Vagina (tissue), 2 donors: ENCODE measurements at places on chromosomes 1 and 21.

DNA sequence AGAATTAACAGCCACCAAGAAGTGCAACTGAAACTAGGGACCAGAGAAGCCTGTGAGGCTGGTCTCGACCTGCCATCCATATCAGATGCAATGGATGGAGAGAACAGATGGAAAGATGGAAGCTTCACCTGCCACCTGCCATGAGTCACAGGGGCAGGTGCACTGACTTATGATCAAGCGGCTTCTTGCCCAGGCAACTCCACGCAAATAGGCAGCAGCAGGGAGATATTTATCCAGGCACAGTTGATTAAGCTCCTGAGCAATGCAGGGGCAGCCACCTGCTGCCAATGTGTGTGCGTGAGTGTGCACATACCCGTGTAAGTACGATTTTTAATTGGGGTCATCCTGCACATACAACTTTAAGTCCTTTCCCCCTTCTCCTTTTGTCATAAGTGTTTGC, 174.2 kb downstream of the PTPRU start:
- H3K4me1 ChIP-seq, result no peaks in the 10 kb centered on the region
- H3K27ac ChIP-seq, result no peak overlapping the region
- H3K27me3 ChIP-seq, result no peaks in the 10 kb centered on the region
- DNase-seq, result no peak
- no peaks in the 10 kb centered on the region for H3K36me3 ChIP-seq
- no peak overlapping the region for H3K4me3 ChIP-seq

GRCh38 chr1:202968895-202969295, 1.8 kb upstream of the CYB5R1 start:
- no peak overlapping the region for H3K4me3 ChIP-seq
- no peak overlapping the region for H3K27ac ChIP-seq
- no peak for DNase-seq
- peaks cover 36% of the 10 kb centered on the region for H3K4me1 ChIP-seq
- no peaks in the 10 kb centered on the region for H3K27me3 ChIP-seq

DNA sequence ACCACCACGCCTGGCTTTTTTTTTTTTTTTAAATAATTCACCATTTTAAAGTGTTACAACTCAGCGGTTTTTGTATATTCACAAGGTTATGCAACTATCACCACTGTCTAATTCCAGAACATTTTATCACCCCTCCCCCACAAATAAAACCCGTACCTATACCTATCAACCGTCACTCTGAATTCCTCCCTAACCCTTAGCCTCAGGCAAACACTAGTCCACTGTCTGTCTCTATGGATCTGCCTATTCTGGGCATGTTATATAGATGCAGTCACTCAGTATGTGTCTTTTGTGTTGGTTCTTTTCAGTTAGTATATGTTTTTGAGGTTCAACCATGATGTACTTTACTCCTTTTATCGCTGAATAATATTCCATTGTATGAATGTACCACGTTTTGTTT, 19.3 kb upstream of the GRHL3 start:
- H3K36me3 ChIP-seq, result no peaks in the 10 kb centered on the region
- no peak overlapping the region for H3K27ac ChIP-seq
- H3K4me1 ChIP-seq, result peaks cover 24% of the 10 kb centered on the region
- H3K27me3 ChIP-seq, result no peaks in the 10 kb centered on the region
- no peak for DNase-seq

- no peak overlapping the region for H3K4me3 ChIP-seq
- H3K4me1 ChIP-seq, result peaks cover 20% of the 10 kb centered on the region
- DNase-seq, result no peak
- no peaks in the 10 kb centered on the region for H3K27me3 ChIP-seq
- H3K36me3 ChIP-seq, result no peaks in the 10 kb centered on the region
These were observed 16.1 kb upstream of the FMOD start for GRCh38 chr1:203367057-203367456.

GRCh38 chr1:42319871-42320484, 15.1 kb downstream of the FOXJ3 start:
- H3K4me1 ChIP-seq, result peaks cover 76% of the 10 kb centered on the region
- H3K27me3 ChIP-seq, result no peaks in the 10 kb centered on the region
- H3K4me3 ChIP-seq, result no peak overlapping the region
- DNase-seq, result no peak

DNA sequence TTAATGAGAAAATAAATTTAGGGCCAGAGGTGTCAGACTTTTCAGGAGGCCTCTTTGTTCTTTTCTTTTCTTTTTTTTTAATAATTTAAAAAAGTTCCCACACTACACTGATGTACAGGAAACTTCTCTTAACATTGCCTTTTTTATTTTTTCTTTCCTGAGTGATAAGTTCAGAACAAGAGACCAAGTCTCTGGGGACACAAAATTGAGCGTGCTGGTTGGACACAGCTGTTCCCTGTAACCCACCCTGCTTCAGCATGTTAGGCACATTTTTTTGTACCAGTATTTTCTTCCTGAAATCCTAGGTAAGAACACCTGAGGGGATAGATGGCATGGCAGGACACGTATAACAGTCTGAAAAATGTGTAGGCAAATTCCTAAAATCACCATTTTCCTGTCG, 50.1 kb downstream of the PBX1 start:
- no peaks in the 10 kb centered on the region for H3K36me3 ChIP-seq
- H3K27ac ChIP-seq, result peak overlapping the region; percentile 51

GRCh38 chr1:72634946-72635345, 352.6 kb upstream of the NEGR1 start:
- H3K27me3 ChIP-seq, result no peaks in the 10 kb centered on the region
- no peak for DNase-seq
- no peaks in the 10 kb centered on the region for H3K4me1 ChIP-seq
- no peak overlapping the region for H3K27ac ChIP-seq
- no peak overlapping the region for H3K4me3 ChIP-seq

DNA sequence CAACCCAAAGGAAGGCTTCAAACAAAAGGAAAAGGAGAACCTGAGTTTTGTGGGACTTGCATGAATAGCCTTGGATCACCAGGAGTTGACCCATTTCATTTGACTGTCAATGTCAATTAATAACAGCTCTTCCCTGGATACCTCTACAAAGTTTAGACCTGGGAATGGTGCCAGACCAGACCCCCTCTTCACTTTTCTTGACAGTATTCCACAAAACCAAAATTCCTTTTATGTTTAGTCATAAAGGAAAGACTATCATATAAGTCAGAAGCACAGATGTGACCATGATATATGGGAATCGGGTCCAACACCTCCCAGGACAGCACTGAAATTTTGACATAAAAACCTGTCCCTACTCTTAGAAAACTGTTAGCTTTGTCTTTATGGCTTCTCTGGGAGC, 191.8 kb downstream of the LYPLAL1 start:
- peaks cover 17% of the 10 kb centered on the region for H3K4me1 ChIP-seq
- no peak overlapping the region for H3K4me3 ChIP-seq
- H3K36me3 ChIP-seq, result no peaks in the 10 kb centered on the region
- no peaks in the 10 kb centered on the region for H3K27me3 ChIP-seq

DNA sequence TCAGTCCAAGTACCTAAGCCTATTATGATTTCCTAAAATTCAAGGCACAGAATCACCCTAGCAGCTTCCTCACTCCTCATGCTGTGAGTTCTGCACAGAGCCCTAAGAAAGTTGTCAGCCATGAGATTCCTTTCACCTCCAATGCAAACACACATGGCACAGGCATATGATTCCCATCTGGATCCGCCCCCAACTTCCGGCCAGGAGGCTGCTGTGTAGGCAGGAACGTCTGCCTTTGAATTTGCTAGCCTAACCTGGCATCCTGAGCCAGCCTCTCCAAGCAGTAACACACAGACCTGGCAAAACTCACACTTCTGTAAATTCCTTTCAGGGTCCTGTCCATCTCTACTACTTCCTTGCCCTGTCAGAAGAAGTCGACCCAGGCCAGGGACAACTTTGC, 521.1 kb upstream of the BEND5 start:
- H3K27ac ChIP-seq, result no peak overlapping the region
- H3K27me3 ChIP-seq, result no peaks in the 10 kb centered on the region
- no peak overlapping the region for H3K4me3 ChIP-seq
- no peaks in the 10 kb centered on the region for H3K4me1 ChIP-seq
- DNase-seq, result no peak
- H3K36me3 ChIP-seq, result no peaks in the 10 kb centered on the region
